CD4-positive, alpha-beta T cell treated with Interleukin-4 for 4 hours (primary cell): ENCODE measurements at places on chromosomes 3 and 15.

- no peak for DNase-seq
These were observed 124.5 kb downstream of the PEAK1 start for GRCh38 chr15:77295446-77295845.

DNA sequence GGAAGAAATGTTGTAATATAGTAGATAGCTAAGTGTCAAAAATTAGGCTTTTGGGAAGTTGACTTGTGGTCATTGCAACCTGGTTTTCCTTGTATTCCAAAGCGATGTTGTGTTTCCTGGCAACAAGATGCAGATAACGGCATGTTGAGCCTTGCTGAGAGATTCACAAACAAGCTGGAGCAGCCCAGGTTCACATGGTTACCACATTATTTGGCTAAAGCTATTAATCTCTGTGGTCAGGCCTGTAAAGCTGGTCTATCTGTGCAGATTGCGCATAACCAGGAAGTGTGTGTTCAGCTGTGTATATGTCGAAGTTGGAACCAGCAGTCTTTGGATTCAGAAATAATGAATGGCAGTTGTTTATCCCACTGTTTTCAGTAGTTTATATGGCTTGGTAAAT, 6.6 kb downstream of the TIPARP start:
- peak; percentile 48 for DNase-seq

DNA sequence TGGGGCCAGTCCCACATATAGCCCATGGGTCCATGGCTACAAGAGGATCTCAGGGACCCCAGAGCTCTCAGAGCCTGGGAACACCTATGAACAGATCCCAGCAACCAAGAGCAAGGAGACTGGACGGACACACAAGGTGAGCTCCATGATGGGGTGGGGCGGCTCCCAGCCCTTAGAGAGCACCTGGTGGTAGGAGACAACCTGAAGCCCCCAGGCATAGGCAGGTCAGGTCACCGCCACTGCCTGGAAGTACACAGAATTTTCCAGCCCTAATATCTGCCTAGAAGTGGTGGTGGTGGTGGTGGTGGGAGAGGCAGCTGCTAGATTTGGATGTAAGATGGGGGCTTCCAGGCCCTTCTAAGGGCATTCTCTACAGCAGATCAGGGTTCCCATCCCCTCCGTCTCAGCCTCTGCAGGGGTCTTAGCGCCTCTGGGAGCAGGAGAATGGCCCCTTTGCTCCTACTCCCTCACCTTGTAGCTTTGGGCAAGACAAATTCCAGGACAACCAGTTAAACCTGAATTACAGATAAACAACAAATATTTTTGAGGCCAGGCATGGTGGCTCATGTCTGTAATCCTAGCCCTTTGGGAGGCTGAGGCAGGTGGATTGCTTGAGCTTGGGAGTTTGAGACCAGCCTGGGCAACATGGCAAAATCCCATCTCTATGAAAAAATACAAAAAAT, 9.2 kb downstream of the SH2D7 start:
- no peak for DNase-seq

GRCh38 chr3:144772372-144772771, 800.7 kb downstream of the DIPK2A start:
- DNase-seq: no peak

DNA sequence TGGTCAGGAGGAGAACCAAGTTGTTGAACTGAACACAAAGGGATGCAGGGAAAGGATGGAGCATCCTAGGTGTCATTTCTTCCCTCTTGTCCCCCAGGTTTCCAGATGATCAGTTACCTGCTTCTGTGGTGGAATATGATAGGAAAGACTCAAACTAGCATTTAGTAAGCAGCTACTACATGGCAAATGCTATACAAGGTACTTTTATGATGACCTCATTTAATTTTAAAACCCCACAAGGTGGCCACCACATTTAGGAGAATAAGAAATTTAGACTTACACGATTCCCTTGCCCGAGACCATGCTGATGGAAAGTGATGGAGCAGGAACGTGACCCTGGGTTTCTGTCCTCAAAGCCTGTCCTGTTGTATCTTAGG, 40.9 kb downstream of the CCR4 start:
- DNase-seq: no peak

- DNase-seq: no peak
These were observed 747.9 kb upstream of the CCDC54 start for GRCh38 chr3:106629215-106629832.

DNA sequence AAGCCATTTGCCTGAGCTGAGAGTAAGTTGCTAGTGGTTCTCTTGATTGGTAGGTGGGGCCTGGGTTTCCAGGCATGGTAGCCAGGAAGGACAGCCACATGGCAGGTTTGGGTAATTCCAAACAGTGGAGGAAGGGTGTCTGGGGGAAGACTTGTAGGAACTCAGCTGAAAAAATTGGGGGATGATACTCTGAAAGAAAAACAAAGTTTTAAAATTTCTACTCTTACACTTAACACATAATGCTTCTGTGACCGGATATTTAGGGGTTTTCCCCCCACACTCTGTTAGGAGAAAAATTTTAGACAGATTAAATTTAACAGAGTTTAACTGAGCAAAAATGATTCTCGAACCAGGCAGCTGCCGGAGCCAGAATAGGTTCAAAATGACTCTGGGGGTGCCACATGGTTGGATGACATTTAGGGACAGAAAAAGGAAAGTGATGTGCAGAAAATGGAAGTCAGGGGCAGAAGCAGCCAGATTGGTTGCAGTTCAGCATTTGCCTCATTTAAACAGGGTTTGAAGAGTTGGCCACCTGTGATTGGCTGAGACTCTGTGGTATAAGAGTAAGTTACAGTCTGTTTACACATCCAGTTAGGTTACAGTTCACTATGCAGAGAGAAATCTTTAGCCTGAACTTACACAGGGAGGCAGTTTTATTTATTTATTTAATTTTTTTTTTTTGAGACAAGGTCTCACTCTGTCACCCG, 8.1 kb downstream of the B2M start:
- peak; percentile 77 for DNase-seq

- DNase-seq: no peak
These were observed 32.1 kb downstream of the KY start for GRCh38 chr3:134618478-134619300.

DNA sequence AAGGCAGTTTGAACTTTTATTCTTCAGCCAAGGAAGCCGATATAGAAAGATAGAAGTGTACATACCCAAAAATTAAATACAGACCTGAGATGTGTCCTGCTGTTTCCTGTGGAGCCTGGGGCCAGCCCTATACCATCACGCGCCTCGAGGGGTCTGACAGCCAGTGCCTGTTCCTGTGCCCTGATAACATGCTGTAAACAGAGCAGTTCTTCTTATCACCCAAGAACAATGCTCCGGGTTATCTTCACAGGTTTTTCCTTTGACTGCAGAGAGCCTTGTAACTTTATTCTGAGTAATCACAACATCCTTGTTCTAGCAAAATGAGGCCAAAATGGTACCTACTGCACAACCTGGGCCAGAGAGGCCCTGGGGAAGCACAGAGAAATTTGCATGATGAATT, 289.7 kb upstream of the CHRM5 start:
- DNase-seq: no peak

DNA sequence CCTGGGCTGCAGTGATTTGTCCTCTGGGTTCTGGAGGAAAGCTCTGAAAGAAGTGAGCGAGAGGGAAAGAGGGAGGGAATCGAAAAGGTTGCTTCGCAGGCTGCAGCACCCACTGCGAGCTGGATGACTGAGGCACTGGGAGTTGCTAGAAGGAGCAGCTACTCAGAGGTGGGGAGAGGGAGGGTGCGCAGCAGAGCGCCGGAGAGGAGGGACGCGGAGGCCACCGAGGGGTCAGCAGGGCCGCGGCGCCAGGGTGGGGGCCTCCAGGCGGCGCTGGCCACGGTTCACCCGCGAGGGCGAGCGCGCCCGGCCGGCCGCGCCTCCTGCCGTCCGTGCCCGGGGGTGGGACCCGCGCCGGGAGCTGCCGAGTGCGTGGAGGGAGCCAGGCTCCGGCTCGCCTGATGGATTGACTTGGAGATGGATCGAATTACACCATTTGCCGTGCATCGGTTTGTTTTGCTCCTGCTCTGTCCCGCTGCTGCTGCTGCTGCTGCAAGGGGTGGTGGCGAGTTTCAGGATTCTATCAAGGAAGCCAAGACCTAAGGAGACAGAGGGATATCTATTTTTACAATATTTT, at the start of gene SEMA6D:
Gene SEMA6D, plus strand, starts transcription at position 470 of the 577 bp plus-strand sequence. CDS start 42,294 bp downstream, outside the sequence.
- no peak for DNase-seq

DNA sequence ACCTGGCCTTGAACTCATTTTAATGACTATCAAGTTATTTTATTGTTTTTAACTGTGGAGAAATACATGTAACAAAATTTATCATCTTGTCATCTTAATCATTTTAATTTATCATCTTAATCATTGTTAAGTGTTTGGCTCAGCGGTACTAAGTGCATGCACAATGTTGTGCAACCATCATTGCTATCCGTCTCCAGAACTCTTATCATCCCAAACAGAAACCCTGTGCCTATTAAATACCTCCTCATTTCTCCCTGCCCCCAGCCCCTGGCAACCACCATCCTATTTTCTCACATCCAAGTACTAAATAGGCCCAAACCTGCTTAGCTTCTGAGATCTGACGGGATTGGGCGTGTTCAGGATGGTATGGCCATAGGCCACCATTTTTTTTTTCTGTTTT, 51.5 kb upstream of the UBP1 start:
- no peak for DNase-seq

GRCh38 chr3:43913036-43913948, 222.6 kb downstream of the ABHD5 start:
- DNase-seq: no peak

DNA sequence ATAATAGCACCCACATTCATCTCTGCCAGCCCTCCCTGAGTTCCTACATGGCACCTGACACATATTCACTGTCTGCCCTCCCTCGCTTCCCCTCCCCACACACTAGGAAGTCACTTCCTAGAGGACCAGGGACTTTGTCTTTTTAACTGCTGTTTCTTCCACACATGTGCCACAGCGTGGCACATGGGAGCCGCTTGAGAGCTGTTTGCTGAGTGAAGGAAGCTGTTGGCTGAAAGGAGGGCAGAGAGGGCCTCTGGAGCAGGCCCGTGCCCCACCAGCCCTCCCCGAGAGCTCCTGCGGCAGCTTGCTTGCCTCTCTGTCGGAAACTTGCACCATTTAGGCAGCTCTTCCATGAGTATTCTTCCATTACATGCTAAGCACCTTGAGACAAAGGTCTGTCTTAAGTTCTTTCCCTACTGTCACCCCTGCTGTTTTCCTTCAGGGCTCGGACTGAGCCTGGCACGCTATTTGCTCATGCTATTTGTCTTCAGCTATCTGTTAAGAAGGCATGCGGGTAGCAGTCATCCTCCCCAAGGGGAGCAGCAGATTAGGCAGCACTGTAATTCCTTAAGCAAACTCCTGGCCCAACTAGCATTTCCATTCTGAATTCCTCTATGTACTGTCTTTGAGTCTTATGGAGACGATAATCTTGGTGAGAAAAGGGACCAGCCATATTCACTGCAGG, 72.2 kb downstream of the CACNA1D start:
- no peak for DNase-seq

GRCh38 chr3:14141602-14142341, 16.9 kb downstream of the TMEM43 start:
- DNase-seq: peak; percentile 56

GRCh38 chr3:185661772-185662171, 75.7 kb downstream of the SENP2 start:
- DNase-seq: no peak

- no peak for DNase-seq
These were observed 8.3 kb downstream of the ACKR4 start for GRCh38 chr3:132605374-132605792.

DNA sequence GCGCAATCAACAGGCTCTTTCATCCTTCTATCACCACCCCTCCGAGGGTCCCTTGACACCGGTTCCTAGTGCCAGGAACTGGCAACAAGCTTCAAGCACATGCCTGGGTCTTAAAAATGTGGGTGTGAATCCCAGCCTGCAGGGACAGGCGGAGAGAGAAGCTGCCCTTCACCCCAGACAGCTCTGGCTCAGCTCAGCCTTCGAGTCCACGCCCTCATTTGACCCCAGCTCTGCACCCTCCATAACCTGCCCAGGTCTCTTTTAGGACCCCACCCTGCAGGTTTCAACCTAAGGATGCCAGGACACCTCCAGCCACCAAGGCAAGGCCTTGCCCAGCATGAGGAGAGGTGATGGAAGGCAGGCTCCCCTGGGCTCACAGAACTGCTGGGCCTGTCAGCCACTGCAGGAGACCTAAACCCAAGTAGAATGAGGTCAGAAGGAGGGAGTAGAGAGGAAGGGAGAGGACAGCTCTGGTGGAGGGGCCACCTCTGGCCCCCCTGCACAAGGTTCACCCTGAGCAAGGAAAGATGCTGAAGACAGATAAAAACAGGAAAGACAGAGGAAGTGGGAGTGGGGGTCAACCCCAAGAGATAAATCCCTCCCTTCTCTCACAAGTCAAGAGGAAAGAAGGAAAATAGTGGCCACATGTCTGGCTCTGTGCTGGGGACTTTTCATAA, 2.6 kb upstream of the LOXL1 start:
- DNase-seq: no peak

- DNase-seq: peak; percentile 37
These were observed 81.7 kb downstream of the TAMM41 start for GRCh38 chr3:11764931-11765363.

- DNase-seq: no peak
These were observed 141.9 kb upstream of the THBS1 start for GRCh38 chr15:39438799-39439592.

GRCh38 chr3:126543457-126544061, 15.2 kb downstream of the C3orf22 start:
- DNase-seq: no peak

- DNase-seq: no peak
These were observed 3.3 kb upstream of the SNX33 start for GRCh38 chr15:75644376-75644775.

GRCh38 chr3:136626493-136626892, 125.7 kb downstream of the STAG1 start:
- DNase-seq: no peak

GRCh38 chr3:111605018-111605417, 9.9 kb upstream of the ZBED2 start:
- DNase-seq: no peak

DNA sequence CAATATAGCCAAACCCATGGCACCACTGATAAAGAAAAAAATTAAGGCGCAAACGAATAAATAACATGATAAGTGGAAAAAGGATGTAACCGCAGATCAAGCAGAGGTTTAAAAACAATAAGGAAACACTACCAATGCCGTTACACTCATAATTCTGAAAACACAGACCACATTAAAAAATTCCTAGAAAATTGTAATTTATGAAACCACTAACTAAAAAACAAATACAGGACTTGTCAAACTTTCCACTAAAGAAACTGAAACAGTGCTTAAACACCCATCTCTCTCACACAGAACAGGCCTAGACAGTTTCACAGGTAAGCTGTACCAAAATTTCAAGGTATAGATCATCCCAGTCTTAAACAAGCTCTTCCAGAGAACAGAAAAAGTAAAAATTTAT, 28.4 kb downstream of the PCSK6 start:
- DNase-seq: no peak

- no peak for DNase-seq
These were observed 546 bp downstream of the CISH start for GRCh38 chr3:50610992-50611463.

DNA sequence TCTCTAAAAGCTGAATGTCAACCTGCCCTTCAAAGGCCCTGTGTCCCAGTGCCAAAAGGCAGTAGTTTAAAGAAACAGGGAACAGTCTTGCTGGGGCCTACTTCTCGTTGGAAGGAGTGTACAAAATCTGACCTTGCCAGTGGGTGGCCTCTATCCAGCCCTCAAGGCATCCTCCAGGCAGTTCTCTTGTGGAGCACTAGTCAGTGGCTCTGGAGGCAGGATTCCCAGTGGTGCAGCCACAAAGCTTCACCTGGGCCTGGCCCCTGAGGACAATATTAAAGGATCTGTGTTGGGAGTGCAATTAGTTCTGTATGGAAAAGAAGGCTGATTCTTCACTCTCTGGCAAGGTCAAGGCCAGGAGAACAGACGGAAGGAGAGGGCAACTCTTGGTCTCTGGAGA, 237.8 kb upstream of the ADAMTS9 start:
- DNase-seq: no peak

- no peak for DNase-seq
These were observed 1.1 kb downstream of the ANPEP start for GRCh38 chr15:89813381-89814111.
